ENCODE measurements at places on chromosomes 3 and 15.

DNA sequence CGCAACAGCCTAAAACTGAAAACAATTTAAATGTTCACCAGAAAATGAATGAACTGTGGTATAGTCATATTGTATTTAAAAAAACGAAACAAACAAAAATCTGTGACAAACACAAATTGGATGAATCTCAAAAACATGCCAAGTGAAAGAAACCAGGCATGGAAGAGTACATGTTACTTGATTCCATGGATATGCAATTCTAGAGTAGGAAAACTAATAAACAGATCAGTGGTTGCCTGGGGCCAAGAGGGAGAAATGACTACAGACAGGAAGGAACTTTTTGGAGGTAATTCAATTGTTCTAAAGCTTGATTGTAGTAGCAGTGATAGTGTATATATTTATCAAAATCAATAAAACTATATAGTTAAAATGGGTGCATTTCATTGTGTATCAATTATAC lies 16.8 kb downstream of the UBE3A start:
- DNase-seq, result no peak

- no peak for DNase-seq
Observed at GRCh38 chr3:133883641-133884040, 12.0 kb downstream of the RAB6B start.

- no peak for DNase-seq
Observed at GRCh38 chr15:53218666-53219580, 428.8 kb upstream of the ONECUT1 start.

DNA sequence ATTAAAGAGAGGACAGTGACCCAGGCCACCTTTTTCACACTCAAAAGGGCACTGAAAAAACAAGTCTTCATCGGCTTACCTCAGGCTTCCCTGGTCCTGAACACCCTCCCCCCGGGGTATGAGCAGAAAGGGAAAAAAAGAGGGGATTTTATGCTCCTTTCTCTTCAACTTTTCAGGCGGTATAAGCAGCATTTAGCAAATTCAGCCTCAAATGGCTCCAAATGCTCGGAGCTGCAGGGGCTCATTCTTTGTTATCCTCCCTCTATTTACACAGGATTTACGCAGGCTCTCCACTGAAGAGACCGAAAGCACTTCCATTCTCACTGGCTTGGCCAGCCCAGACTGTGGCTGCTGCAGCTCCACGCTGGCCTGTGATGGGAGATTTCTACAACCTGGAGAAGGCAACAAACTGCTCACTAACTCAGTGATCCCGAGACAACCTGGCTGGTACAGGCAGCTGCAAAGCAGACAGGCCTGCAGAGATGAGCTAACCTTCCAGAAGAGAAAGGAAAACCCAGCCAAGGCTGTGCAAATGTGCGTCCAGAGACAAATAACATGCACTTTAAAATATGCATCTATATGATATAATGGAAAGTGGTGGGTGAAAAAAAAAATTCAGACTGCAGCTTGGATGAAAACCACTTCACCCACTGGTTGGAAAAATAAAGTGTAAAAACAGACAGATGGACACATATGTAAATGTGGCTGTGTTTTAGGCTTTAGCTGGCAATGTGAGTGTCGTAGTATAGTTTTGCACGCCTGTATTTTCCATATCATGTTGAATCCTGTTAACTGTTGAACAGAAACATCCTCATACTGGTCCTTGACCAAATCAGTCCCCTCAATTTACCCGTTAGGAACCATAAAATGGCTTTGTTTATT lies 54.2 kb downstream of the MEIS2 start:
- DNase-seq, result no peak

GRCh38 chr15:50916400-50916799 lies 7.9 kb downstream of the AP4E1 start:
- no peak for DNase-seq

DNA sequence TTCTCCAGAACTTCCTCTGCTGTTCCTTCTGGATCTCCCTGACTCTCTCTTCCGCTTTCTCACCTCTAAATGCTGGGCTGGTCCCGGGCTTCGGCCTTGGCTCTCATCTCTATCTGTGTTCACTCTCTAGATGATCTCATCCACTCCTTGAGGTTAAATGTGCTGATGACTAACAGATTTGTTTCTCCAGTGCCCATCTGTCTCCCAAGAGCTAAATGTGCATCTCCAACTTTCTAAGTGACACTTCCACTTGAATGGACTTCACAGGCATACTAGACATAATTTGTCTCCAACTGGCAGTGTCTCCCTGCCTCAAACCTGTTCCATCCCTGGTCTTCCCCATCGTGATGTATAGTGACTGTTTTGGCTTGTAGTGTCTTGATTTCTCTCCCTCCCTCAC lies 95.3 kb downstream of the ITPR1 start:
- no peak for DNase-seq

- no peak for DNase-seq
Observed at GRCh38 chr3:45572755-45573154, 21.8 kb upstream of the LIMD1 start.

DNA sequence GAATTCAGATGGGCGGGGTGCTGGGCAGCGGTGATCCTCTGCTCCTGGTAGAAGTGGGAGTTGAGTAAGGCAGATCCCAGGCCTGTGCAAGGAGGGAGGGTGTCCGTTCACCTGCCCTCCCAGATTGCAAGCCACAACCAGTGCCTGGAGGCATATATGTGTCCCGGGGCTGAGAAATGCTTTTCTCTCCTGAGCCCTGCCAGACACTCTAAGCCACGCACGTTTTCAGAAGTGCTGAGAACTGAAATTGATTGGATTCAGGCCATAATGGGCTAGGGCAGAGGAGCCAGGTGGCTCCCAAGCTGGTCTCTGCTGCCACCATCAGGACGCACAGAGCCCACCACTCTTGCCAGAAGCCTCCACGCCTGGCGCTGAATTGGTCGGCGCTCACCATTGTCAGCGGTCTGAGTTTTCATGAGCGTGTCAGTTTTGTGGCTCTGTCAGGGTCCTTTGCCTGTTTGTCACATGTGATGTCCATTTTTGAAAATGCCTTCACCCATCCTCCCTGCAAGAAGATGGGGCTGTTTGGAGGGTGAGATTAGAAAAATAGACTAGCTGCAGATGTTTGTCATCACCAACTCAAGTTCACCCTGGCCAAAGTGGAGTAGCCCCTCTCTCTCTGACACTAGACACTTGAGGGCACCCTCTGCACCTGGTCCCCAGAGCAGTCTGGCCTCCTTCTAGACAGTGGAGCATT lies 15.4 kb upstream of the BFSP2 start:
- no peak for DNase-seq

- peak; percentile 65 for DNase-seq
Observed at GRCh38 chr15:98727115-98728040, 79.0 kb downstream of the IGF1R start.

GRCh38 chr3:178709051-178709450 lies 172.8 kb downstream of the KCNMB2 start:
- no peak for DNase-seq

DNA sequence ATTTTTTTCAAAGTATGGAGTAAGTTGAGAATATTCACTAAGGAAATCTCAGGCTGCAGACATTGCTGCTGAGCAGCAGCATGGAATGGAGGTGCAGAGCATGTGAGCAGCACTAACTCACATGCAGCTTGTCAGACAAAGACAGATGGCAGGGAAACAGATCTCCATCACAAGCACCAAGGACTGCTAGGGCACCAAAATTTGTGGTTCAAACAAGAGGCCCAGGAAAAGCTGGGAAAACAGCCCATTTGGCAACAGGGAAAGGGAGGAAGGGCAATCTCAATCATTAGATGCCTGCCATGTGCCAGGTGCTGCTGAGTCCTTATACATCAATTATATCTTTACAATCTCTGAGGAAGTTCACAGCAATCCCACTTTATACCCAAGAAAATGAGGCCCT lies 47.2 kb upstream of the EIF1B start:
- DNase-seq, result no peak

DNA sequence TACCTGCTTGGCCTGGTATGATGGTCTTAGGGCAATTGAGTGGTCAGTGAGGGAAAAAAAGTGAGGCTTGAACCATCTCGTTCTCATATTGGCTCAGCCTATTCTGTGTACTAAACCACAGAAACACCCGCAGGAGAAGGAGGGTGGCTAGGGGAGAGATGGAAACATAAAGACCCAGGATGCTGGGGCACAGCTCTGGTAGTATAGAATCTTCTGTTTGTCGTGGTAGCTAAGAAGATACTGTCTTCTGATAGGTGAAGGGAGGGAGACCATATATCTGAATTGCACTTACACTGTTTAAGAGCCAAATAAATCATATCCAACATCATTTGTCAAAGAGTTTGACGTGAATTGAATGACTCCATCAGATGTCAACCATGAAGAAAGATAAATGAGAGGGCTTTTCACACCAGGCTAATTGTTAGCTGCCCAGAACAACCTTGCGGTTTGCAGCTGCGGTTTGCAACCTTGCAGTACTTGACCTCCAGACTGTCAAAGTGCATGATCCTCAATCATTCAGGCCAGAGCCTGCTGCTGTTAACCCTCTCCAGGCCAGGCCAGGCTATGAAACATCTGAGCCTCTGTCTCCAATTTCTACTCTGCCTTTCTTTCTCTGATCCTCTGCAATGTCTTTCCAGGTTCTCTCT lies 40.9 kb upstream of the PIK3R4 start:
- DNase-seq, result no peak

- DNase-seq, result no peak
Observed at GRCh38 chr3:155504682-155505081, 211.2 kb upstream of the STRIT1 start.

DNA sequence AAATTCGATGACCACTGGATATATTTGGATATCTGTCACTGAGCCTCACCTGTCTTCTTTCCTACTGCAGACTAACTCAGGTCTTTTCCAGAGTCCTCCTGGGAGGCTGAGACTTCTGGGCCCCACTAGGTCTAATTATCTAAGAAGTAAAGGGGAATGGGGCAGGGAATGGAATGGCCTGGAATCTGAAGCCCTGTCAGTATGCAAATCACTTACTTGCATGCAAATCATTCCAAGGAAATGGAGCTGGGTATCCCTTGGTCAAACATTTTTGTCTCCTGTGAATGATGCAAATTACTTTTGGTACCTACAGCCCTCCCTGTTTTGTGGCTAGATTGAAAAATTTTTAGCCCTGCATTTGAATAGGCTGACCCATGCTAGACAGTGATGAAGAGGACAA lies 5.3 kb upstream of the SPSB4 start:
- DNase-seq, result no peak

GRCh38 chr3:48306860-48307530 lies 26.5 kb downstream of the SPINK8 start:
- DNase-seq, result no peak

DNA sequence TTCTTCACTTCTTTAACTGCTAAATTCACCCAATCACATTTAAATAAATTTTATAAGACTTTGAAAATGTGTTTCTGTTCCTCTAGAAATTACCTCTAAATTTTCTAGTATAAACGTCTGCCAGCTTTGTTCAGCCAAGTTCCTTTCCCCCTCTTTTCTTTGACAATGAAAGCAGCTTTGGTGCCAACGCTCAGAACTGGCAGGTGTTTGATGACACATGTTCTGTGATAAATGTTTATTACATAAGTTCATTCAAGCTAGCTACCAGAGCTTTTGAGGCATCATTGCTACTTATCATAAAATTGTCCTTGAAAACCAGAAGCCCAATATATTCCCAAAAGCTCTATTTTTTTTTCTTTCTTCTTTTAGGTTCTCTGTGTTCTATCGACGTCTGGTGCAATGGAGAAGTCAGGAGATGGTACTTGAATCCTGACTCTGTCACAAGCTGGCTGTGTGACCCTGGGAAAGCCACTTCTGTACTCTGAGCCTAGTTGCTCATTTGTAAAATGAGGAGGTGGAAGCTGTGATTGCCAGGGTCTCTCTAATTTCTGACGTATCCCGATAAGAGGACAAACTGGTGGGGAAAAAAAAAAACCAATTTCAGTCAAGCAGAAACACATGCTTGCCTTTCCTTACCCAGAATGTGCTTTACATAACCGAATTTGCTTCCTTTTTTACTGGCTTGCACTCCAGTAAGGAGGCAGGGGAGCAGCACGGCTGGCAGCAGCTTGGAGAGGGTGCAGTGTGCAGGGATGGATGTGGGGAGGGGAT lies 187.1 kb upstream of the LPP start:
- DNase-seq, result no peak

DNA sequence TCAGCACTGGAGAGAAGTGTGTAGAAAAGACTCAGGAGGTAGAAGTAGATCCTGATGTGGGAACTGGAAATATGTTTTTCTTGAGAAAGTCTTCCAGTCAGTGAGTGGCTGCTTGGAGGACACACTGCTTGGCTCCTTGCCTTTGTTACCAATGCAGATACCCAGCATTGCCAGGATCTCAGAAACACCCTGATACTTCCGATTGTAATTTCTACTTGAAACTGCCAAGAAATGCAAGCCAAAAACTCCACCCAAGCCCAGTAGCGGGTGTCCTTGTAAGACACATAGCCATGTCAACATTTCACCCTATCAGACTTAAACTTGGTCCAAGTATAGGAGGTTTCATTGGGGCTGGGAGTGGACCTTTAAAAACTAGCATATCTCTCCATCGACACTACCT lies 141.8 kb downstream of the ALDH1A2 start:
- no peak for DNase-seq

DNA sequence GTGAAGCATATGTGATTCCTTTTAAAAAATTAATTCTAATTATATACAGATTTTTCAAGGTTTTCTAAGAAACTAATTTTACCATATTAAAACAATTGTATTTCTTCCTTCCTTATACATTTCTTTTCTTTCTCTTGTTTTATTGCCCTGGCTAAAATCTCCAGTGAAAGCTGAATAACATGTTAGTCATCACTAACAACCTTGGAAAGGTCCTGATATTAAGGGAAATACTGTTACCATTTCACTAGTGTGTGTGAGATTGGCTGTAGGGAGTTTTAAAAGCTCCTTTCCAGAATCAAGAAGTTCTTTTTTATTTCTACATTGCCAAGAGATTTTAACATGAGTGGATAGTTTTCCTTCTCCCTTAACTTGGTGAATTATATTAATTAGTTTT lies 229.7 kb upstream of the EIF1B start:
- no peak for DNase-seq

- no peak for DNase-seq
Observed at GRCh38 chr15:67506775-67507747, 13.9 kb upstream of the C15orf61 start.

DNA sequence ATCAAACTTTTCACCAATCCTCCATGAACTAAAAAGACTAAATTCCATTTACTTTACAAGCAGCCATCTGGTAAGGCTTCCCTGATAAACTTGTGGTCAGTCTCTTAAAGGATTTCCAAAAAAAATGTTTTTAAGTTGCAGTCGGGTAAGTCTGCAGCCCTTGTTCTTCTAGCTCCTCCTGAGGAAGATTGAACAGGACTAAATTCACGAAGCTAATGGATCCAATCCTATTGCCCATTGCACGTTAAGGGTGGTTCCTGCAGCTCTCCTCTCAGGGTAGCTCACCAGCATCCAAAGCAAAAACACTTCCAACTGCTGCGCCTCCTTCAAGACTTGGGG lies 2.8 kb downstream of the HES1 start:
- DNase-seq, result no peak

- peak; percentile 13 for DNase-seq
Observed at GRCh38 chr3:131386429-131387165, 5.0 kb downstream of the NUDT16 start.

GRCh38 chr15:82851981-82852511 lies 42.6 kb downstream of the WHAMM start:
- no peak for DNase-seq

GRCh38 chr3:139480585-139480984 lies 4.3 kb upstream of the RBP2 start:
- DNase-seq, result no peak

GRCh38 chr3:194472290-194472920 lies 14.4 kb downstream of the ATP13A3 start:
- DNase-seq, result no peak
